ENCODE measurements at places on chromosomes 2 and 18. TPM values are rescaled to one million over a fixed set of nuclear protein-coding genes. Genes with fewer than 3 reads are reported as not detected.
A peak's percentile ranks its signal among the peaks of the same experiment; 100 is the strongest.

The ACADL gene
- total RNA-seq = not detected

The IGFBP5 gene
- 117 TPM for total RNA-seq

The FZD7 gene
- 56.4 TPM for total RNA-seq

The SCN1A gene
- total RNA-seq = not detected

The CYP1B1 gene
- 56.0 TPM for total RNA-seq

The STARD6 gene
- total RNA-seq = not detected

The CD8B2 gene
- total RNA-seq = not detected

The EFHD1 gene
- not detected for total RNA-seq

The IL36B gene
- not detected for total RNA-seq

The HOXD4 gene
- 7.8 TPM for total RNA-seq

The THSD7B gene
- total RNA-seq = not detected

- DNase-seq = peak; percentile 57
These were observed 611 bp downstream of the NOL10 start for GRCh38 chr2:10688921-10689807.

DNA sequence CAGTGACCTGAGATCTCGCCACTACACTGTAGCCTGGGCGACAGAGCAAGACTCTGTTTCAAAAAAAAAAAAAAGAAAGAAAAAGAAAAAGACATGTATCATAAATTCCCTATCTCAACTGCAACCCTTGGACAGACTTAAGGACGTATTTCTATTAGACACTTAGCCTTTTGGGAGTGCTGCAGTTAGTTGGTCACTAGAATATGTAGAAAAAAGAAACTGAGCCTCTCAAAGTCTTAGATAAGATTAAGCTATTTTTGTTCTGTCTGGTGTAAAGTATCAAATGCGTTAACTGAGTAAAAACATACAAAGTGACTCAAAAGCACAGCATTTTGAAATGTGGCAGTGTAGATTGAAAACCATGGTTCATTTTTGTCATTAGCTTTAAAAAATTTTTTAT lies 7.3 kb downstream of the NBEAL1 start:
- DNase-seq = peak; percentile 13

DNA sequence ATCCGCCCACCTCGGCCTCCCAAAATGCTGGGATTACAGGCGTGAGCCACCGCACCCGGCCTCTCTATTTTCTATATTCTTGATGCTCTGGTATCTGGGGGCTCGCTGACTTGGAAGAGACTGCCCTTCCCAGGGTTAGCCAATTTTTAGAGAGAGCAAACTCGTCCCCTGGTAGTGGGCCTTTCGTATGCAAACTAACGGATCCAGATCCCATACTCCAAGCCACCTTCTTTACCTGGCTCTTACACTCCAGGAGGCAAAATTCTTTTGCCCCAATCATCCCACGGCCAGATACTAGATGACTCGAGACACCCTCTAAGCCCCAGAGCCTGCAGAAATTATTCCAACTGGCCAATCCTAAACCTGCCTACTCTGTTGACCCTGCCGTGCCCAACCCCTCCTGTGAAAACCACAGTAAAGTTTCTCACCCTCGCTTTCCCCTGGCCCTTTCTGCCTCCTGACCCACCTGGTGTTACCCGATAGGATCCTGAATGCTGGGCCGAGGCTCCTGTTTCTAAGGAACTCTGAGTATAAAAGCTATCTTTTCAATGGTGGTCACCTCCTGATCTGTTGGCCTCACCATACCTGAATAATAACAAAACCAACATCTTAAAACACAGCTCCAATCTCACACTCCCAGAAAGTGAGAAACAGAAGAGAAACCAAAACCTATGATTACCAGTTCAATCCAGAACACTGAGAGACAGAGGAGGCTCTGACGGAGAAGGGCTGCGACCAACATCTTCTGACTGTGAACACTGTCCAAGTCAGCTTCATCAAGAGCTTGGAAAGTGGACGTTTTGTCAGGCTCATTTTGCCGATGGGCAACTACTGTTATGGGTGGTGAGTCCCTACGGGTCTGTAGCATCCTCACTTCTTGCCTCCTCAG lies 57.6 kb upstream of the ZNF532 start:
- DNase-seq = no peak

GRCh38 chr2:219603771-219604170 lies 6.1 kb downstream of the STK11IP start:
- DNase-seq = no peak

- DNase-seq = peak; percentile 49
These were observed 61.2 kb downstream of the KCNE4 start for GRCh38 chr2:223113161-223113560.

GRCh38 chr2:197235711-197236110 lies 74.9 kb downstream of the ANKRD44 start:
- no peak for DNase-seq

- DNase-seq = peak; percentile 98
These were observed 178.7 kb downstream of the EN1 start for GRCh38 chr2:118668431-118669424.

GRCh38 chr2:128281852-128282245 lies 36.8 kb downstream of the HS6ST1 start:
- DNase-seq = no peak

- no peak for DNase-seq
These were observed 502.3 kb upstream of the KLHL29 start for GRCh38 chr2:22882643-22883042.

DNA sequence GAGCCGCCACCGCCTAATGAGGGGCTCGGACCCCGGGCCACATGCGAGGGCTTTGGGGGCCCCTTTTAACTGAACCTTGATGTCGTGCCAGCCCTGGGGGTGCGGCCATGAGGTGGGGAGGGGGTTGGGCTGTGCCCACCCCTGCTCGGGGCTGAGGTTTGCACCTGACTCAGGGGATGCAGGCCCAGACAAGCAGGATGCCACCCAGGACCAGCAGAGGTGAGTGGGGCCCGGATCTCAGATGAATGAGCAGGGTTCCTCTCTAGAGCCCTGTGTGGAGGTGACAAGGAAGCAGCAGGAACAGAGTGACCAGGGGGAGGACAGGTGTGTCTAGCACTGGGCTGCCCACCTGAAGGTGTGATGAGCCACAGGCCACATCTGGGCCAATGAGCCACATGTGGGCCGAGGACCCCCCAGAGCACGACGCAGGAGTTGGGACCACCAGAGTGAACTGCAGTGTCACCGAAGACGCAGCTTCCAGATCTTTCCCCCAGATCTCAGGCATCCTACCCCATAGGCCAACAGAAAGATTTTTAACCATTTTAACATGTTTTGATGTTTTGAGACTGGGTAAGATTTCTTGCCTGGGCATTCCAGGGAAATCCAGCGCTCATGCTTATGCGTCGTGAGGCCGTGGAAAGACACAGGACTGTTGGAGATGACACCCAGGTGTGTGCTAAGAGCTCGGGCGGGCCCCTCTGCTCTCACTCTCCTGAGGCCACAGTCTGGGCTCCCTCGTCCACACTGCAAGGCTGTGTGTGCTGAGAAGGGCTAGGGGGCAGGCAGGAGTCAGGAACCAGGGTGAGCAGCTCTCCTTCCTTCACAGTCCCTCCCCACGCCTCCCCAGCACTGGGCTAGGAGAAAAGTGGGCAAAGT lies 73.6 kb downstream of the DDX1 start:
- no peak for DNase-seq

- DNase-seq = no peak
These were observed 23.4 kb downstream of the BCL11A start for GRCh38 chr2:60529785-60530627.

DNA sequence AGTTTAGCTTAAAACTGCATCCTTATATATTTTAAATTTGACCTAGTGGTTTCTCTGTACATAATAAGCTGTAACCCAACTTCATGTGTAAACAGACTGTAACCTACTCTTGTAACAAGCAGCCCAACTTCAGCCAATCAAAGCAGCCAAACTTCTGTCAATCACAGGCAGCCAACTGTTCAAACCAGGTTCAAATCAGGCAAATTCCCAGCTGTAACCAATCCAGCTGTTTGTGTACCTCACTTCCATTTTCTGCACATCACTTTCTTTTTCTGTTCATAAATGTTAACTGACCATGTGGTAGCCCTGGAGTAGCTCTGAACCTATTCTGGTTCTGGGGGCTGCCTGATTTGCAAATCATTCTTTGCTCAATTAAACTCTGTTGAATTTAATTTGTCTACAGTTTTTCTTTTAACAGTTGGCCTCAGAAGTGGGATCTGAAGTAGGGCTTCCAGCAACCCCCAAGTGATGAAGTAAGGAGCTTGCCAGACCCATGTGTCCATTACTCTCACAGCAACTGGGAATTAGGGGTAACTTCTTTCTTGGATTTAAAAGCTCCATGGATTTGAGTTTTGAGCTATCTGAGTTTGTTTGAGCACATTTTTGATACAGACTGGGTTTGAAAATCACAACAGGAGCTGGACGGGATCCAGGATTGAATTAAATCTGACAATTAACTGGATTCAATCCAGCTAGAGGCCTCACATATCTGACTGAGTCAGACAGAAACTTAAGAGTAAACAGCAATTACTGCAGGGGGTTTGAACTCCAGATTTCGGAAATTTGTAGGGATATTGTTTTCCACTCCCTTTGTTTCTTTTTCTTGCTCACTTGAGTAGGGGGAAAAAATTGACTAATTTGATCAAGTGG lies 1569.7 kb upstream of the SLC39A10 start:
- DNase-seq = no peak

- DNase-seq = no peak
These were observed 64.4 kb downstream of the KLHL29 start for GRCh38 chr2:23449413-23449812.

DNA sequence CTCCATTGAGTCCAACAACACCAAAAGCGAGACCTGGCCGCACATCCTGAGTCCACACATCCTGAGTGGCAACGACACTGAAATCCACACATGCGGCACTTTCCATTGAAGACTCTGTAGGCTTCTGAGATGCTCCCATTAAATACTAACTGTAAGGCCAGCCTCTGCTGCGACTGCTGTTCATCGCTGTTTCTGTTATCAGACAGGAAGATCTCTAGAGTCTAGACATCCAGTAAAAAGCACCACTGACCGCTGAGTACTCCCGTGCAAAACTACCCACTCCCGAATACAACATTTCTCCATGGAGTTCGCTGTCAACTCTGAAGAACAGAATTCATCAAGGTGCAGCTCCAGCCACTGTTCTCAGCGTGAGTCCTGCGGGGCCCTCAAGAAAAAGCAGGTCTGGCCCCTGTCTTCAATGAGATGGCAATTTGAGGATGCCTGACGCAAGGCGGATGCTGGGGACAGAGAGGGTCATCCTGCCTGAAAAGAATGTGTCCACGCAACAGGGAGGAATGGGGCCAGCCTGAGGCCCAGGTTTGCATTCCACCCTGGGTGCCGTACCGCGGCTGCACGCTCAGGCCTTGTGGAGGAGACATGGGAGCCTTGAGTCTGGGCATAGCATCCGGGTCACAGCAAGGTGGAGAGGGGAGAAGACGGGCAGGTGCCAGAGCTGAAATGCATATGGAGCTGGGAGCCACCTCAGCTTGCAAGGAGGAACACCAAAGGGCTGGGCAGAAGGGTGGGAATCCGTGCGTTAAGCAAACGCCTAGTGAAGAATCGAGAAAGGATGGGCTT lies 61.9 kb downstream of the ZNF516 start:
- no peak for DNase-seq

- no peak for DNase-seq
These were observed 3.3 kb downstream of the RDH14 start for GRCh38 chr2:18557121-18557520.

Measured in GM23248 (cell line).